AG09309 (cell line): ENCODE measurements at places on chromosomes 11 and 22.

DNA sequence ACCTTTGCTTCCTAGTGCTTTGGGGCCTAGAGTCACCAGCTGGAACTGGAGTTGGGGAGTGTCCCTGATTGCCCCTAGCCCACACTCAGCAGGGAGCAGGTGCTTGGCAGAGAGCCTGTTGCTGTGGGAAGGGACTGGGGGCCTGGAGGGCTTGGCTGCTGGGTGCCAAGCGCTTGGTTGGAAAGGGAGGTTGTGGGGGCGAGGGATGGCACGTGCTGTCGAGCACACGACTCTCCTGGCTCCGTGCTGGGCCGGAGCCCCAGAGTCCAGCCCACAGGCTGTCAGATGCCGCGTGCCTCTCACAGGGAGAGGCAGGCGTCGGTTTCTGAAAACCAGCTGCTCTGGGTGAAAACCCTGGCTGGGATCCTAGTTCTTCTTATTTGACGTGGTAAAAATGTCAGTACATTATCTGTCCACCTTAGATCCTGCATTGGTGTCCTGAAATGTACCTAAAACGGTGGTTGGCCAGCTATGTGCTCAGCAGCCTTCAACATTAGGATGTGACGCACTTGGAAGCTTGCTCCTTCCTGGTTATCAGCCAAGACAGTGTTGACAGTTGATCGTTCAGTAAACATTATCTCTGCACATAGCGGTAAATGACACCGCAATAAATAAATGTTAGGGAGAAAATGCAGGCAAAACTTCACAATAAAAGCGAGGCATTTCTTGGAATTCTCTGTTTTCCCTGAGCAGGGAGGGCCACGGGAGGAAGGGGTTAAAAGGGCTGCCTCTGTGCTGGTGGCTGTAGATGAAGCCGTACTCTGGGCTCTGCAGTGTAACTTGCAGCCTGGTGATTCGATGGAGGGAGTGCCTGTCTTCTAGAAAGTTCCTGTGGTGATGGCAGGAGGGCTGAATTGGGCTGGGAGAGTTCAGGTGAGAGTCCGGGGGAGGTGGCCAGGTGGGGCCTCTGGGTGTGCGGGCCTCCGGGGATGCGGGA lies 29.2 kb downstream of the GRAMD4 start:
- DNase-seq = no peak

- no peak for DNase-seq
Measured at GRCh38 chr11:13433437-13433836, 29.6 kb downstream of the BTBD10 start.

GRCh38 chr11:33542921-33543320 lies 157.7 kb downstream of the C11orf91 start:
- no peak for DNase-seq

- no peak for DNase-seq
Measured at GRCh38 chr11:64222651-64223000, 3.4 kb downstream of the TRPT1 start.

GRCh38 chr11:33320814-33321330 lies 63.7 kb downstream of the HIPK3 start:
- DNase-seq = no peak

GRCh38 chr11:57645689-57646085 lies 4.0 kb downstream of the YPEL4 start:
- DNase-seq = no peak

DNA sequence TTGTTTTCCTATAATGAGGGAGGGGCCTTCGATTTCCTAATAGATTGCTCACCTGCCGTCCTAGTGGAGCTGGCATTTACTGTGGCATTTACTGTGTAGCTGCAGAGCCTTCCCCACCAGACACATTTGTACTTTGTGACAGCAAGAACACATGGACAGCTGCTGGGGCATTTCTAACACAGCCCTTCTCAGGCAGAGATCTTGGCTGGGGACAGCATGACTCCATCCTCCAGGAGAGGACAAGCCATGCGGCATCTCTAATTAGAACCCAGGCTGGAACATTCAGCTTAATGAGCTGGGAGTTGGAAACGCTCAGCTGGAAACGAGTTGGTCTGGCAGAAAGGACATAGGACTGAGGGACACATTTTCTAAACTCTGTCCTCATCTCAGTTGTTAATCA lies 887.5 kb downstream of the NTM start:
- no peak for DNase-seq

- DNase-seq = no peak
Measured at GRCh38 chr22:37672206-37672919, 3.1 kb upstream of the LGALS1 start.

- DNase-seq = peak; percentile 71
Measured at GRCh38 chr11:27701355-27702105, 1.3 kb upstream of the BDNF start.

DNA sequence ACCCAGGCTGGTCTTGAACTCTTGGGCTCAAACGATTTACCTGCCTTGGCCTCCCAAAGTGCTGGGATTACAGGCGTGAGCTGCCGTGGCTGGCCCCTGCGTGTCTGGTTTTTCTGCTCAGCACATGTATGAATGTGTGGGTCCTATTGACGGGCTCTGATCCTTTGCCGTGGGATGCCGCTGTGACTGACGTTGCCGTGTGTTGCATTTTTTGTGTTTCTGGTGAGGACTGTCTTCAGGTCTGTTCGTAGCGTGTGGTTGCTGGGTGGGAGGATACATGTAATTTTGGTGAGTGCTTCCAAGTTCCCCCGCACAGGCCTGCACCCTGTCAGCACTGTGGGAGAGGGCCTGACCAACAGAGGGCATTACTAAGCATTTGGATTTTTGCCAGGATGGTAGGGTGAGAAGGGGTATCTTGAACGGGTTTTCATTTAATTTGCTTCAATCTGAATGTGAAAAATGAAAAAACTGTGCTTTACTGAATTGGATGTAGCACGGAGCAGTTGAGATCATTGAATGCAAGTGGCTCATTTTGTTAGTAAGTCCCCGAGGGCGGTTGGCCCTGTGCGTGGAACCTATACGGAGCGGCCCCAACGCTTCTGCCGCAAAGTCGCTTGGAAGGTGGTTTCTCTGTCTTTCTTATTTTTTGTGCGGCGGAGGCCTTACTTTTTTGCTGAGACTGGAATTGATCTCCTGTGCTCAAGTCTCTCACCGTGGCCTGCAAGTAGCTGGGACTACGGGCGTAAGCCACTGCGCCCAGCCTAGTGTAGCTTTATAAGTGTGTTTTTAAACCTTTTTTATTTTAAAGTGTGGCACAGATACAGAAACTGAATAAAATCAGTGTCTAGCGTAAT lies 8.2 kb downstream of the ZBED4 start:
- DNase-seq = no peak

GRCh38 chr22:40050258-40050657 lies 55.5 kb downstream of the FAM83F start:
- no peak for DNase-seq

DNA sequence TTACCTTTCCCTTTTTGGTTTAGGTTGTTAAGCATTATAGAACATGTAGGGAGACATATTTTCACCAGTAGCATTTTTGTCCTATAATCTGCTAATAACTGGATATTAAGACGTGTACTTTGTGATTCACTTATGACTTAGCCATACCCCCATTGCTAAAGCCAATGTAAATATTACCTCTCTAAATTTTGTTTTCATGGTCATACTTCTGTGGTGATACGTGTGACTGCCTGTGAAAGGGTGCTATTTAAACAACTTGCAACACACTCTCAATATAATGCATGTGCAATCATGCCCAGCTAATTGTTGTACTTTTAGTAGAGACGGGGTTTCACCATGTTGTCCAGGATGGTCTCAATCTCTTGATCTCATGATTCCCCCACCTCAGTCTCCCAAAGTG lies 36.2 kb upstream of the PAK1 start:
- no peak for DNase-seq

- no peak for DNase-seq
Measured at GRCh38 chr11:131880316-131880715, 509.9 kb downstream of the NTM start.

- DNase-seq = no peak
Measured at GRCh38 chr11:19307498-19307897, 66.8 kb upstream of the E2F8 start.

GRCh38 chr11:10385696-10386095 lies 69.4 kb upstream of the AMPD3 start:
- no peak for DNase-seq

DNA sequence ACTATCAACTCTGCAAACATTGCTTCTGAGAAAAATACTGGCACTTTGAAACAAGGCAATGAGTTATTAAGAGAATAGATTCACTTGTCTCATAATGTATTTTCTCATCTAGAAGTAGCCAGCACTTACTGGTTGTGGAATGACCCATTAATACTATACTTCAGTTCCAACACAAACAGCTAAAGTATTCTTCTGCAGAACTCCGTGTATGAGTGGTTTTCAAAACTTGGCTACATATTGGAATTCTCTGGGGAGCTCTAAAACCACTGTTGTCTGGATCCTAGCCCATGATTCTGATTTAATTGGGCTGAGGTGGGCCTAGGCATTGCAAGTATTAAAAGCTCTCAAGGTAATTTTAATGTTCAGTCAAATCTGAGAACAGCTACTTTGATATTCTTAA lies 1416.4 kb upstream of the RAG2 start:
- no peak for DNase-seq

DNA sequence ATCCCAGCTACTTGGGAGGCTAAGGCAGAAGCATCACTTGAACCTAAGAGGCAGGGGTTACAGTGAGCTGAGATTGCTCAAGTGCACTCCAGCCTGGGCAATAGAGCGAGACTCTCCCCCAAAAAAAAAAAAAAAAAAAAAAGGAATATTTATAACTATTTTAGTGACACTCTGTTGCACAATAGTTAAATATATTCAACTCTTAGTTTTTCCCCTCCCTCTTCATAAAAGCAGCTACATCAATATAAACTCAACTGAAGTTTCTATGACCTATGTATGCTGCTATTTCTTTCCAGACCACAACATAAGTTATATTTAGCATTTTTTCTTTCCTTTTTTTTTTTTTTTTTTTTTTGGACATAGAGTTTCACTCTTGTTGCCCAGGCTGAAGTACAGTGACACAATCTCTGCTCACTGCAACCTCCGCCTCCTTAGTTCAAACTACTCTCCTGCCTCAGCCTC lies 19.2 kb downstream of the CELF1 start:
- peak; percentile 58 for DNase-seq

- no peak for DNase-seq
Measured at GRCh38 chr11:126804363-126804762, 196.2 kb downstream of the KIRREL3 start.

DNA sequence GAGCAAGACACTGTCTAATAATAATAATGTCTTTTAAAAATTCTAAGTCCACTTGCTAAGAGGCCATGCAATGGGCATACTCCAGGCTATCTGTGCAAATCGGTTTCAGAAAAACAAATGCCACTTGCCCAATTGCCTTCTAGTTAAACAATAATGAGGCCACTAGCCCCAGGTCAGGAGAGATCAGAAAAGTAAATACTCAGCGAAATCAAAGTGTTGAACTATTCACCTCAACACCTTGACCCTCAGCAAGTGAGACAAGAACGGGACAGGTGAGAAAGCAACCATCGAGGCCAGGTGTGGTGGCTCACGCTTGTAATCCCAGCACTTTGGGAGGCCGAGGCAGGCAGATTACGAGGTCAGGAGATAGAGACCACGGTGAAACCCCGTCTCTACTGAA lies 72.3 kb upstream of the SYN3 start:
- DNase-seq = no peak
